A549 treated with AZD2906 at 1 μM for 4 hours (cell line): ENCODE measurements at places on chromosomes 2 and 18. TPM values are rescaled to one million over a fixed set of nuclear protein-coding genes. Genes with fewer than 3 reads are reported as not detected.

The CCT4 gene
- total RNA-seq: 287 to 306 TPM (median 297 TPM) in 5 replicates

The ZBTB7C gene
- total RNA-seq: 0.14 to 0.29 TPM (median 0.19 TPM) in 5 replicates

The SERPINB3 gene
- total RNA-seq: 0.06 to 0.14 TPM (median 0.09 TPM) in 5 replicates

The EGR4 gene
- total RNA-seq: 0.19 to 0.32 TPM (median 0.25 TPM) in 5 replicates

The NEU2 gene
- not detected in 5 replicates for total RNA-seq

The CNRIP1 gene
- total RNA-seq: 1.3 to 2.1 TPM (median 1.6 TPM) in 5 replicates

The RNF125 gene
- 0.22 to 0.31 TPM (median 0.27 TPM) in 5 replicates for total RNA-seq

The CHRNG gene
- not detected in 5 replicates for total RNA-seq

The IL1RL2 gene
- total RNA-seq: 0.05 TPM in 1 of 5 replicates, not detected in the others

The LRRFIP1 gene
- total RNA-seq: 70.7 to 102 TPM (median 84.2 TPM) in 5 replicates

The SLC4A3 gene
- 2.0 to 3.8 TPM (median 2.9 TPM) in 5 replicates for total RNA-seq

The CERKL gene
- total RNA-seq: 0.30 to 0.46 TPM (median 0.33 TPM) in 5 replicates

The DSG1 gene
- total RNA-seq: not detected in 5 replicates

The RALBP1 gene
- total RNA-seq: 24.9 to 29.3 TPM (median 28.6 TPM) in 5 replicates

The IL36G gene
- total RNA-seq: not detected in 5 replicates

The SANBR gene
- 10.9 to 14.9 TPM (median 12.2 TPM) in 5 replicates for total RNA-seq

The INPP4A gene
- total RNA-seq: 6.6 to 9.5 TPM (median 8.3 TPM) in 5 replicates
